ENCODE measurements at places on chromosomes 12 and 14.

DNA sequence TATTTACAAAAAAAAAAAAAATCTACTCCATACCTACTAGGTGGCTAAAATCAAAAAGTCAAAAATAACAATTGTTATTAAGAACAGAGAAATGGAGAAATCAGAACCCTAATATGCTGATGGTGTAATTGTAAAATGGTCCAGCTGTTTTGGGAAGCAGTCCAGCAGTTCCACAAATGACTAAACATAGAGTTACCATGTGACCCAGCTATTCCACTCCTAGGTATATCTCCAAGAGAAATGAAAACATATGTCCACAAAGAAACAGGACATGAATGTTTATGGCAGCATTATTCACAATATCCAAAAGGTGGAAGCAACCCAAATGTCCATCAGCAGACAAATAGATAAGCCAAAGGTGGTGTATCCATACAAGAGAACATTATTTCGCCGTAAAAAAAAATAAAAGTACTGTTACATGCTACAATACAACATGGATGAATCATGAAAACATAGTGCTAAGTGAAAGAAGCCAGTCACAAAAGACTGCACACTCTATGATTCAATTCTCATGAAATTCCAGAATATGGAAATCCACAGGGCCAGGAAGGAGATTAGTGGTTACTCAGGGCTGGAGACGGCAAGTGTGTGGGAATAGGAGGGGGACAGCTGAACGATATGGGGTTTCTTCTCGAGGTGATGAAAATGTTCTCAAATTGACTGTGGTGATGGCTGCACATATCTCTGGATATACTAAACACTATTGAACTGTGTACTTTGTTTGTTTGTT is 9.1 kb upstream of the DPF3 start:
- no peak for DNase-seq

DNA sequence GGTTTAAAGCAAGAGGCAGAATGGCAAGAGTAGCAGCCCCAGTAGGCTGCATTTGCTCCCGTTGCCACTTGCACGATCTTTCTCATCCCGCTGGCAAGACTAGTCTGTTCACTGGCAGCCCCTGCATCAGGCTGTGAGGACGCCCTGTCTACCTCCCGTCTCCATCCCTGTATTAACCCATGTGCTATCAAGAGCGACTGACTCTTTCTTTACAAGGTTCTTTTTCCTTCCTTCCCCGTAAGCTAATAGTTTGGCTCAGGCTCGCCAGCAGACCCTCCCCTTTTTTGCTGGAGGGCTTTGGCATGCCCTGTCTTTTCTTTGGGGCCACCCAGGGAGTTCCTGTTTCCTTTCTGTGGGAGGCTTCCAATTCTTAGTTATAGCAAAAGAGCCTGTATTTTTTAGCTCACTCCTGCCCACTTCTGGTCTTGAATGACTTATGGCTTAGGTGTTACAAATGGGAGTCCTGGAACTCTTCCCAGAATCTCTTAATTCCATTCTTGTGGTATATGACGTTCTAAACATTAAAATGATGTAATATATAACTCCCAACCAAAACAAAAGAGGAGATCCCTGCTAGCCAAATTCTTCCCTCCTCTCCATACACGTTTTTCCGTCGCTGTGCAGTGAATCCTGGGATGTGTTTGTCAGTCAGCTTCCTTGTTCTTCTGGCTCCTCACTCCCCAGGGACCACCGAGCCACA is 149.0 kb downstream of the PRKCH start:
- no peak for DNase-seq

DNA sequence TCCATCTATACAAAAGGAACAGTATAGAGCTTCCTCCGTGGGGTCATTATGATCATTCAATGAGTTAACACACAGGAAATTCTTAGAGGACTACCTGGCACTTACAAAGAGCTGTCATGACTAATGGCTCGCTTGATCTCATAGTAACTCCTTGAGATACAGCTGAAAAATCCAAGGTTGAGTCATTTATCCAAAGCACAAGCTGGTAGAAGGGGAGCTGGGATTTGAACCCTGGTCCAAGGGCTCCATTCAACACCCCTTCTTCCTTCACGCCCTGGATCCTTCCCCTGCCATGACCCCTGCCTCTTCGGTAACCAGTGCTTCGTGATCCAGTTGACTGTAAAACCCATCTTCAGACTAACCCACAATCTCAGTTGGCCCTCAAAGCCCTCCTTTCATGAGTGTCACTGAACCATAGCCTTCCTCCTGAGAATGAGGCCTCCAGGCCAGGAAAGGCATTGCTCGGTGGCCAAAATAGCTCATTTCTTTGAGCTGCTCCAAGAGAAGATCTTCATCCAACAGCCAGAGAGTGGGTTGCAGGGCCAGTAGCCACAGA is 7.8 kb downstream of the ZFP36L1 start:
- no peak for DNase-seq

DNA sequence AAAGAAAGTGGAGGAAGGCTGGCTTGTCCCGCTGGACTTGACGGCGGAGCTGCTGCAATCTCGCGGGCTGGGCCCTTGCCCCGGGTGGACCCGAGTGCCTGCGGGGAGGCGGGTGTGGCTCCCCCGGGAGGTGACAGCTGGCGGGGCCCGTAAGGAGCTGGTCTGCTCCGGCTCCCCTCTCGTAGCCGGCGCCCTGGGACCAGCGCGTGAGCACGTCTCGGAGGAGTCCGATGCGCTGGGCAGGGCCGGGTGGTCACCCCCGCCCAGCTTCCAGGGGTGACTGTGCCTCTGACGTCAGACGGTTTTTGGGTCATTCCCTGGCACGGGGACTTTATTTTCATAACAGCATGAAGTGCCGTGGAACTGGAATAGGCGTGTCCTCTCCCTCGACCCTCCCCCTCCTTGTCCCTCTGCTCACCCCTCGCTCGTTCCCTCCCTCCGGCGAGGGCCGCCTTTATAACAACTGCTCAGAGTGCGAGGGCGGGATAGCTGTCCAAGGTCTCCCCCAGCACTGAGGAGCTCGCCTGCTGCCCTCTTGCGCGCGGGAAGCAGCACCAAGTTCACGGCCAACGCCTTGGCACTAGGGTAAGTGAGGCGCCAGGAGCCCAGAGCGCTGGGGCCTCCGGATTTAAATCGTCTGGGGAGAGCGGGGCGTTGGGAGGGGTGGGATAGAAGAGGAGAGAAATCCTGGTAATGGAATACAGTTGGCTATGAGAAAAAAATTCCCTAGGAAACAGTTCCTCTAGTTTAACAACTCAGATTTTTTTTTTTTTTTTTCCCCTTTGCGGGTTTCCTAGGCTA is at the start of gene GPRC5A:
Gene GPRC5A (plus strand): TSS at position 483 of the 801 bp plus-strand sequence. CDS start 16,688 bp downstream, outside the sequence.
- no peak for DNase-seq

DNA sequence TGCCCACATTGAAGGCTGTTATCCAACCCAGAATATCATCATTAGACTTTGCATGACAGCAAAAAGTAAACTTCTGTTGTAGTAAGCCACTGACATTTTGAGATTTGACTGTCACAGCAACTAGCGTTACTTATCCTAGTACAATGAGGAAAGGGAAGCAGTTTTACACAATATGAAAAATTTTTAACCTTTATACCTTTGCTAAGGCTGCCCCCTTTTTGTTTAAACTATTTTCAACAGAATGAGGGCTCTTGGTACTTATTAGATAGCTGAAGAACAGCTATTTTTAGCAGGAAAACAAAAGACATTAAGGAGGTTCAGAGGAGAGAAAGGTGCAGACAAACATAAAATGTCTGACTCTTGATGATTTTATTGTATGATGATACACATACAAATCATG is 23.4 kb upstream of the TMX1 start:
- no peak for DNase-seq

GRCh38 chr12:63955831-63956666 is 111.5 kb downstream of the SRGAP1 start:
- DNase-seq: no peak

DNA sequence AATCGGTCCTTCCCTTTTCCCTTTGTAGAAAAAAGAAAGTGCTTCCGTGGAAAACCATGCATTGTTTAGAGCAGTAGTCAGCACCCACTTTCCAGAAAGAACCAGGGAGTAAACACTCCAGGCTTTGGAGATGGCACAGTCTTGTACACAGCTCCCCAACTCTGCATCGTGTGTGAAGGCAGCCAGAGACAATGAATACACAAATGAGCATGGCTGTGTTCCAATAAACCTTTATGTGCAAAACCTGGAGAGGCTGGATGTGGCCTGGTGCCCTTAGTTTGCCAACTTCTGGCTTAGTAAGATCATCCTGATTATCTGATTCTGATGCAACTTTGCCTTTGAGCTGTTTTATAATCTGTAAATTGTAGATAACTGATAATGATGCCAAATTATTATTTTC is 463.4 kb upstream of the TMEM132C start:
- no peak for DNase-seq

- DNase-seq: no peak
Observed at GRCh38 chr14:91722386-91722785, 9.5 kb downstream of the CATSPERB start.

DNA sequence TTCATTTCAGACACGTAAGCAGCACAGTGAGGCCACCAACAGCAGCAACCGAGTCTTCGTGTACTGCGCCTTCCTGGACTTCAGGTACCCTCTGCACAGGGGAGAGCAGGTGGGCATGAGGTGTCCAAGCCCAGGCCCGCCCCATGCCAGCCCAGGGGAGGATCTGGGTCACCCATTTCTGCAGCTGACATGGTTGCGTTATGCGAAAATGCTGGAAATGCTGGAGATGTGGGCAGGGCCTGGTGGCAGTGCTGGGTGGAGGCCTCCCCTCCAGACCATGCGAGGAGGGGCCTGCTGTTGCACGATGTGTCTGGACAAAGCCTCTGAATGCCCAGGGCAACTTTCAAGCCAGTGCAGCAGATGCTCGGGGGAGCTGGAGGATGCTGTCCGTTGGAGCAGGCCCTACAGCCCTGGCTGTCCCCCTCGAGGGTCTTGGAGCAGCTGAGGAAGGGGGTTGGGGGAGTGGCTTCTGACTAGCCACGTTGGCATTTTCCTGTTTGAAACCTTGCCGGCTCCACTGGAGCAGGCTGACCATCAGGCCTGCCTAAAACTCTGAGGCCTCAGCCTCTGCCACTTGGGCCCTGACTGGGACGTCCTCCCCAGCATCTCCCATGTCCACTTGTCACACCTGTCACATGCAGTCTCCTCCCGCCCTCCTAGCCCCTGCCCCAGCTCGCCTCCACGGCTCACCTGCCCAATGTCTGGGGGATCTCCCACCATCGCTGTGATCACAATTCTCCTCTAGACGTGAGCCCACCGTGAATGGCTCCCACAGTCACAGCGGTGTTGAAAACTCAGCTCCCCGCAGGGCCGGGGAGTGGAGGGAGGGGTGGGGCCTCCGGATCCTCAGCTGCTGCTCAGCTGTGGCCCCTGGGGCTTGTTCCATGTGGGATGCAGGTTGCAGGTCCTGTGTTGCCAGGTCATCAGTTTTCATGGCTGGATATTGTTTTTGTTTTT is 123.4 kb downstream of the ADGRD1 start:
- no peak for DNase-seq

- no peak for DNase-seq
Observed at GRCh38 chr12:111194703-111195051, 174.2 kb downstream of the PHETA1 start.
